Testis (tissue), 5 donors: ENCODE measurements at places on chromosomes 2 and 18. TPM values are rescaled to one million over a fixed set of nuclear protein-coding genes. Genes with fewer than 3 reads are reported as not detected.

- H3K27me3 ChIP-seq, result no peaks in the 10 kb centered on the region
- H3K4me1 ChIP-seq, result peaks cover 4% of the 10 kb centered on the region
- H3K27ac ChIP-seq, result no peak overlapping the region
- H3K36me3 ChIP-seq, result no peaks in the 10 kb centered on the region
- no peak overlapping the region for H3K4me3 ChIP-seq
Observed at GRCh38 chr2:29273004-29273684, 157.9 kb downstream of the CLIP4 start.

PLA2R1 gene
- total RNA-seq, result 5.0 TPM

NEUROD1 gene
- total RNA-seq, result 0.55 TPM

- H3K27ac ChIP-seq, result no peak overlapping the region
- no peak overlapping the region for H3K4me3 ChIP-seq
- H3K27me3 ChIP-seq, result no peaks in the 10 kb centered on the region
- DNase-seq, result no peak
- H3K4me1 ChIP-seq, result peaks cover 5% of the 10 kb centered on the region
- no peaks in the 10 kb centered on the region for H3K36me3 ChIP-seq
Observed at GRCh38 chr2:64661741-64662169, 8.0 kb upstream of the SERTAD2 start.

EHBP1 gene
- total RNA-seq, result 69.3 TPM
